ENCODE measurements at places on chromosomes 7 and 10.

GRCh38 chr7:78523930-78524329, 725.4 kb downstream of the PHTF2 start:
- no peak for DNase-seq

DNA sequence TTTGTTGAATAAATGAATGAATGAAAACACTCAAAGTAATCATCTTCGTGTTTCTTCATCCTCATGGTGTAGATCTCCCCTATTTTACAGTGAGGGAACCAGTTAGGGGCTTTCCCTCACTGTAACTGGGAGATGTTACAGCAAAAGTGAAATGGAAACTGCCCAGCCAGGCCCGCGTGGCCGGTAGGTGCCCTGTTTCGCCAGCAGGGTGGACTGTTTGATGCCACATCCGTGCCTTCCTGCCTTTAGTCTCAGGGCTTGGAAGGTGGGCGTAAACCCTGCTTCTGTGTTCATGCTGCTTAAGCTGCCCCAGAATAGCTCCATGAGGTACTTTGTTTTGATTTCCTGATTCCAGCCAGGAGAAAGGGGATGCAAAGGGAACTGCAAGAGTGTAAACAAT, 268.8 kb downstream of the PLXNA4 start:
- no peak for DNase-seq

DNA sequence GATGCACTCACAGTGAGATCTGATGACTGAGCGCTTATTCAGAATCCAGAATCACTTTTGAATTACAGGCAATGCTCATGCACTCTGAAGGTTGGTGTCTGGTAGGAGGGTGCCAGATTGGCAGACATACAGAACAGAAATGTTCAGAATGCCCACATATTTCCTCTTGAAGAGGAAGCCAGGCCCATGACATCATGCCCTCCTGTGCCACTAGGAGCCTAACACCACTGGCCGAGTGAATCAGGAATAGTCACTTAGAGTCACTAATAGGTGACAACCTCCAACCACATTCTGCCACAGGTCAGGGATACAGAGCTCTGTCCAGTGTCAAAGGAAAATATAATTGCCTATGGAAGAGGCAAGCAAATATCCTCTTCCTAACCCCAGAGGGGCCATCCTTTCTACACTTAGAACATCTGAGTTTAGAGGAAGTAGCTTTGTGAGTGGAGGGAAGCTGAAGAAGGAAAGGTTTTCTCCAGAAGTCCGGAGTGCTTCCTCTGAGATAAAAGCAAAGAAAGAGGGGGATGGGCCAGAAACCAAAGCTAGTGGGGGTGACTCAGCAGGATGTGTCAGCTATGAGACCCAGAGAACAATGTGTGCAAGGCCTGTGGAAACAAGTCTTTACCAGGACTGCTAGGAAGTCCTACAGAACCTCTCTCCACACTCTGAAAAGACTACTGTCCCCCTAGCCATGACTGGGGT, 838.8 kb downstream of the GRID1 start:
- no peak for DNase-seq

GRCh38 chr7:97015279-97015678, 9.4 kb downstream of the DLX5 start:
- DNase-seq = no peak

GRCh38 chr10:67836488-67836887, 1.5 kb downstream of the DNAJC12 start:
- DNase-seq = no peak

GRCh38 chr7:82273886-82274285, 169.7 kb downstream of the CACNA2D1 start:
- DNase-seq = no peak

GRCh38 chr10:103265717-103266329, 11.1 kb upstream of the INA start:
- DNase-seq = no peak

DNA sequence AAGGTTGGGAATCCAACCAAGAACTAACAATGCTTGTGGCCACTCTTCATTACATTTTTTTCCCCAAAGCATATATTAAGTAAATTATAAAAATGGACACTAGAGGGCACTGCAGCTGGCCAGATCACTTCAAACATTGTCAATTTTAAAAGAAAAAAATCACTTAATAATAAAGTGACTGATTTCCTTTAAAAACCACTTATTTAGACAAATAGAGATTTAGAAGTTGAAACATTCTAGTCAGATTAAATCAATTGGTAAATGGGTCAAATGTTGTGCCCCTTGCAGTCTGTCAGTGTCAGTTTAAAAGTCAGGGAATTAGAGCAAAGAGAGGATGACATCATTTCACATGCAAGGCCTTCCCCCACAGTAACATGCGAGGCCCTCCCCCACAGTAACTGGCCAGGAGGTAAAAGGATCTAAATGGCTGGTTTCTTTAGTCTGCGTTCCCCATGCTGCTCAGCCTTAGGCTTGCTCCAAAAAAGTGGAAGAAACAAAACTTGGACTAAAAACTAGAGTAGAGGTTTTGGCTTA, 177.9 kb downstream of the SKAP2 start:
- DNase-seq = no peak

- DNase-seq = no peak
Measured at GRCh38 chr7:27723085-27723484, 16.9 kb upstream of the TAX1BP1 start.

DNA sequence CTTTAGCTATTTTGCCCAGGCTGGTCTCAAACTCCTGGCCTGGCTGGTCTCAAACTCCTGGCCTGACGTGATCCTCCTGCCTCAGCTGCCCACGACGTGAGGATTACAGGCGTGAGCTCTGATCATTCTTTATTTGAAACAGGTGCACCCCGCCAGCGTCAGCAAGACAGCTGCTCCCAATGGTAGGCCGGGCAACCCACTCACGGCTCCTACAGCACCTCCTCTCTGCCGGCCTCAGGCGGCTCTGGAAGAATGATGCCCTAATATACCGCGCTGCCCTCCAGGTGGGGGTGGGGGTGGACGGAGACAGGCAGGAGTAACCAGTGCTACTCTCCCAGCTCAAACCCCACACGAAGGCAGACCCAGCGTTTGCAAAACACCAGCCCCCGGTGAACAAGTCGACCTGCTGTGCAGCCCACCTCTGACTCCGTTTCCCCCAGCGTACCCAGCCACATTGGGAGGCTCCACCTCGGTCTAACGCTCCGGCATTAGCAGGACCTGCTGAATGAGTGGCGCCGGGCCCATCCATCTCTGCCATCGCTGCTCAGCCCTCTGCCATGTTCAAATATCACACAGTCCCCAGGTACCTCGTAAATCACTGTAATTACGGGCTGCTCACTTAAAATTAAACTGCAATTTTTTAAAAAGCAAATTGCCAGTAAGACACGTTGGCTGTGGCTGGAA, 148.6 kb downstream of the ELFN1 start:
- no peak for DNase-seq

DNA sequence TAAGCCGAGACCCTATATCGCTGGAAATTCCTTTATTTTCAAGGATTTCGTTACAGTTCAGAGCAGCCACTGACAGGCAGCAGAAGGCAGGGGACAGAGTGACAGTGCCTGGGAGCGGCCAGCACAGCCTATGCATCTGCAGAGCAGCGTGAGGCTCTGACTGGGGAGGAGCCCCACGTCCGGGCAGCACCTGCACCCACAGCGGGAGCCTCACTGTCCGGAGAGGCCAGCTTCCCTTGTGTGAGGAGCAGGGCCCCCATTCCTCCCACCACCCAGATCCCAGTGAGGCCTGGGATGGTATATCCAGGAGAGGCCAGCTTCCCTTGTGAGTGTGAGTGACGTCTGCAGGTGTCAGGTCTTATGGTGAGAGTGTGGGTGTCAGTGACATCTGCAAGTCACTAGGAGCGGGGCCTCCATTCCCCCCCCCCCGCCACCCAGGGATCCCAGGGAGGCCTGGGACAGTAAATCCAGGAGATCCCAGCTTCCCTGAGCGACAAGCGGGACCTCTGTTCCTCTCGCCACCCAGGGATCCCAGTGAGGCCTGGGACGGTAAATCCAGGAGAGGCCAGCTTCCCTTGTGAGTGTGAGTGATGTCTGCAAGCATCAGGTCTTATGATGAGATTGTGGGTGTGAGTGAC, 259.1 kb downstream of the PTPRN2 start:
- DNase-seq = no peak

- peak; percentile 51 for DNase-seq
Measured at GRCh38 chr10:72340510-72341261, 14.0 kb downstream of the DNAJB12 start.

- no peak for DNase-seq
Measured at GRCh38 chr10:2445370-2445769, 622.0 kb upstream of the PFKP start.
